ENCODE measurements at places on chromosomes 4 and X.

- no peak for DNase-seq
These were observed 64.3 kb downstream of the HTRA3 start for GRCh38 chr4:8333726-8334460.

DNA sequence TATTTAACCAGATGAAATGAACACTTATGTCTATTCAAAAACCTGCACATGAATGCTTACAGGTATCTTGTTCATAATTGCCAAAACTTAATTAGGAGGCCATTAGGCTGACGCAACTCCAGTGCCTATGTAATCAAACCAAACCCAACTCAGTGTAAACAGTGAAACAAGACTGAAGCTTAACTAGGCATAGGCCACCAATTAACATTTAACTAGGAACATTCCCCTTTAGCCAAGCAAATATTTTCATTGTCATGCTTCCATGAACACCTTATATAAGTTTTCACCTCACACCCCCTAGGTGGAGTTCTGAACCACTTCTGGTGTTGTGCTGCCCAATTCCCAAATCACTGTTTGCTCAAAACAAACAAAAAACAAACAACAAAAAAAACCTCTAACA, 686.0 kb downstream of the STPG2 start:
- no peak for DNase-seq

GRCh38 chr4:48409203-48409602, 67.9 kb downstream of the SLAIN2 start:
- DNase-seq: no peak

- DNase-seq: no peak
These were observed 79.9 kb downstream of the AASDH start for GRCh38 chr4:56307423-56307822.

DNA sequence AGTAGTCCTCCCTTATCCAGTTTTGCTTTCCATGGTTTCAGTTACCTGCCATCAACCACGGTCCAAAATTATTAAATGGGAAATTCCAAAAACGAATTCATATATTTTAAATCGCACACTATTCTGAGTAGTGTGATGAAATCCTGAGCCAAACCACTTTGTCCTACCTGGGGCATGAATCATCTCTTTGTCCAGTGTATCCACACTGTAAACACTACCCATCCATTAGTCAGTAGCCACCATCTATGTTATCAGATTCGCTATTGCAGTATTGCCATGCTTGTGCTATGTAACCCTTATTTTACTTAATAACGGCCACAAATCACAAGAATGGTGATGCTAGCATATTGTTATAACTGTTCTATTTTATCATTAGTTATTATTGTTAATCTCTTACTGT, 704.6 kb downstream of the SMARCA1 start:
- DNase-seq: no peak

GRCh38 chrX:20472148-20472547, 205.4 kb upstream of the RPS6KA3 start:
- DNase-seq: no peak

DNA sequence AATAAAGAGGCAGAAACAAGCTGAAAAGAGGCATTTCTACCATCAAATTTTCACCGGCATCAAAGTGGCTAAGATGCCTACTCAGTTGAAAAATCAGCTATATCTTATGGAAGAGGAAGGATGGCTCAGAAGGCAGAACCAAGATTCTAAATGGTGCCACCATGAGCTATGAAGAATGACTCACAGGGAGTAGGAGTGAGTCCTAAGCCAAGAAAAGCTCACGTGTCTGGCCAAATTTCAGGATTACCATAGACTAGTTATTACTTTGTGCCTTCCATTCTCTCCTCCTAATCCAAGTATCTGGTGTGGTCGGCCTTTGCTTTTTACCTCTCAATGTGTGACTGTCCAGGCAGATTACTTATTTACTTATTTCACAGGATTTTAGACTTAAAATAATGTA, 54.8 kb downstream of the BMP3 start:
- no peak for DNase-seq

- no peak for DNase-seq
These were observed 845.8 kb downstream of the PDHA2 start for GRCh38 chr4:96685691-96686090.

- DNase-seq: no peak
These were observed 10.3 kb upstream of the PLCXD1 start for GRCh38 chrX:270848-271367.

DNA sequence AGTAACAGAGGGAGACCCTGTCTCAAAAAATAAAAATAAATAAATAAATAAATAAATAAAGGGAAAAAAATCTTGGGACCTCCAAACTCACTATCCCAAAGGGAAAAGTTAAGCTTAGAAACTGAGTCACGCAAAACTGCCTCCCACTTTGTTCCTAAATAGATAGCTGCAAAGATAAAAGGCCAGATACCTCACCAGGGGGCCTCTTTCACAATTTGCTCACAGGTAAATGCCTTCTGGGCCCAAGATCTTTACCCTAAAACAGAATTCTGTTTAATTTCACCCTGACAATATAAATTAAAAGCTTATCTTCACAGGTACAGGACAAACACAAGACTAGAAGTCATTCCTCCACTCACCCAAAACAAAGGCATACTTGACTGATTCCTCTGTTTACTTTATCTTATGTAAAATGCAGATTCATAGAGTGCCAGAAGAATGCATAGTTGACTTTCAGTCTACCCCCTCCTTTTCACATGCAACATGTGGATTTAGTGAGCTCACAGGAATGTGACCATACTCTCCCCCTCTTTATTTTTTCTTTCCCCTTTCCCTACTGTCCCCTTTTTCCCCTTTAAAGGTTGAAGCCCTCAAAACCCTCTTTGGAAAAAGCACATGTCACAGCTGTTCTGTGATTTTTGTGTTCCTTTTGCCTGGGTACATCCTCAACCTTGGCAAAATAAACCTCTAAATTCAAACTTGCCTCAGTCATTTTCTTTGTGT, 23.4 kb downstream of the ELF2 start:
- no peak for DNase-seq

DNA sequence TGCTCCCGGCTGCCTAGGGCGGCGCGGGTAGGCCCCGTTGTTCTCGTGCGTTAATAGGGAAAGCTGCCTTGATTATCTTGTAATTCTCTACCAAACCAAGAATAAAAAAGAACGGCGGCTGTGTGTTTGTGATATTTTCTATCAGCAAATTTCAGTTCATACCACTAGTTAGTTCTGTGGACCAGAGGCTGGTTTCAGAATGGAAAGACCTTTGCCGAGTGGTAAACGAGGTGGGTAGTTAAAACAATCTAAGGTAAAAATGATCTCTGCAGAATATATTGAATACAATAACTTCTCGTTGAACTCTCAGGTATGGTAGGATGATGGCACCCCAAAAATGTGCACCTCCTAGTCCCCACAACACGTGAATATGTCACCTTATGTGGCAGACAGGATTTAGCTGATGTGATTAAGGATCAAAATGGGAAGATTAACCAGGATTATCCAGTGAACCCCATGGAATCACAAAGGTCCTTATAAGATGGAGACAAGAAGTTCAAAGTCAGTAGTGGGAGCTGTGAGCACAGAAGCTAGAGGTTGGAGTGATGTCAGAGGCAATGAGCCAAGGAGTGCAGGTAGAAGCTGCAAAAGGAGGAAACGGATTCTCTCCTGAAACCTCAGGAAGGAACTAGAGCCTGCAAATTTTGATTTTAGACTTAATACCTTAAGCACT, 574 bp upstream of the CFAP97 start:
- DNase-seq: peak; percentile 58

DNA sequence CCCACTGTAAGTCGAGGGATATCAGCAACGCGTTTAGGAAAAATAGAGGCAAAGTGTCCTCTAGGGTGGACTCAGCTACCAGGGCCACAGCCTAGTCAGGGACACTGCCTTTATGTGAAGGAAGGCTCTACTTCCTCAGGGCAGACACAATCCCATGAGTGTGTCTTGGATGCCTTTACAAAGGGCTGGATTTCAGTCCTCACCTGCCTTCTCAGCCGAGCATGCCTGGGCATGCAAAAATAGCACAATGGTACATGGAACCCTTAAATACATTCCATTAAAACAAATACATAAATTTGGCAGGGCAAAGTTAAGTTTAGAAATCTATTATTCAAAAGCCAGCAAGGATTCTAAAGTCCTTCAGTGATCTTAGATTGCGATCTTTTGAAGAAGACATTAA, 51.1 kb downstream of the DMD start:
- no peak for DNase-seq

All from RPMI8226 (cell line).